ENCODE measurements at places on chromosomes 7 and 10. TPM values are rescaled to one million over a fixed set of nuclear protein-coding genes. Genes with fewer than 3 reads are reported as not detected.
A peak's percentile ranks its signal among the peaks of the same experiment; 100 is the strongest.

DNA sequence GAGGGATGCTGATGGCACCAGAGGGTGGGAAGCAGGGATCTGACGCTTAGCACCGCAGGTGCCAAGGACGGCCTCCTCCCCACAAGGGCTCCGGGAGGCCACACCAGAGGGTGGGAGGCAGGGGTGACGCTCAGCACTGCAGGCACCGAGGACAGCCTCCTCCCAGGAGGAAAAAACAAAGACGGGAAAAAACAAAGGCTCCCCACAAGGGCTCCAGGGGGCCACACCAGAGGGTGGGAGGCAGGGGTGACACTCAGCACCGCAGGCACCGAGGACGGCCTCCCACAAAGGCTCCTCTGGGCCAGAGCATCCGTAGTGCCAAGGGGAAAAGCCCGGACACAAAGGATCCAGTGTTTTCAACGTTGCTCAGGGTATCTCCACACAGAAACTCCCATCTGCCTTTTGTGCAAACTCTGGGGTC is 25.6 kb downstream of the DIP2C start:
- DNase-seq: no peak

ZNF467 gene
- total RNA-seq: 3.2 TPM

GRCh38 chr7:98024075-98024474 is 34.1 kb upstream of the OCM2 start:
- DNase-seq: no peak

GRCh38 chr10:71255808-71256660 is 43.7 kb downstream of the UNC5B start:
- DNase-seq: peak; percentile 89

DNA sequence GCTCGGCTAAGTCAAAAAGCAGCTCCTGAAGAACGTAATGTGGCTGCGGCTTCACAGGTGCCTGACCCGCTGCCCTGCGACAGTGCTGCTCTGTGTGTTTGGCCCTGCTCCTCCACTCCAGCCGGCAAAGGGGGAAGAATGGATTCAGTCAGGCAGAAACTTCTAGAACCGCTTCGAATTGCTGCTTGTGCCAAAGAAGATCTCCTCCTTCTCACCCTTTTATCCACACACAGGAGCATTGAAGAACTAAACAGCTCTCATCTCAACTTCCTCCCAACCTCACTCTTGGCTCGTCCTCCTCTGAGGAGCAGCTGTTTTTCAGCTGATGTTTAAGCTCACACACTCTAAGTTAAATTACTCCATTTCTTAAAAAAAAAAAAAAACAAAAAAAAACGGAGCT is 651.4 kb downstream of the INHBA start:
- no peak for DNase-seq
